ENCODE measurements at places on chromosomes 5 and 9.

DNA sequence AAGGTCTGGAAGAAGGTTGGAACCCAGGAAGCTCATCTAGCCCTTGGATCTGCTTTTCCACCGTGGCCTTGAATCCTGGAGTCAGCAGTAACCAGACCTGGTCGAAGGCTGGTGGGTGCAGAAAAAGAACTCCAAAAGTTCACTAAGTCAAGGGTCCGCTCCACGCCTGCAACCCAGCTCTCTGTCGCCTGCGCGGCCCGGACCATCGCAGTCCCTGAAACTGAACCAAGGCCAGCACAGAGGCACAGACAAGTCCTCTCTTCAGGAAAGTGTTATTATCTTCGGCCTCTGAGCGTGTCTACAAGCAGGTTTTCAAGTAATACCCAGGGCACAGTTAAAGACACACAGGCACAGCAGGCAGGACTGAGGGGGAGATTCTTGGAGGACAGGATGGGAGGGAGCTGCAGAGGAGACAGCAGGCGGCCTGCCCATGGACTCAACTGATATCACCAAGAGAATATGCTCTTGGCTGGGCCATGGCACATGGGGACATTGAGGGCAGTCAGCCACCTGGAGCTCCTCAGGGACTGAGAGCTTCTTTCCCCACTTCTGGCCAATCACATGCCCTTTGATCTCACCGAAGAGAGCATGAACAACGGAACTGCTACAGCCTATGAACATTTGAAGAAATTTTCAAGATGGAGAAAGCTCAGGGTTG, 45.8 kb upstream of the SEMA4D start:
- no peak for DNase-seq

GRCh38 chr5:24831989-24832388, 187.2 kb upstream of the CDH10 start:
- no peak for DNase-seq

DNA sequence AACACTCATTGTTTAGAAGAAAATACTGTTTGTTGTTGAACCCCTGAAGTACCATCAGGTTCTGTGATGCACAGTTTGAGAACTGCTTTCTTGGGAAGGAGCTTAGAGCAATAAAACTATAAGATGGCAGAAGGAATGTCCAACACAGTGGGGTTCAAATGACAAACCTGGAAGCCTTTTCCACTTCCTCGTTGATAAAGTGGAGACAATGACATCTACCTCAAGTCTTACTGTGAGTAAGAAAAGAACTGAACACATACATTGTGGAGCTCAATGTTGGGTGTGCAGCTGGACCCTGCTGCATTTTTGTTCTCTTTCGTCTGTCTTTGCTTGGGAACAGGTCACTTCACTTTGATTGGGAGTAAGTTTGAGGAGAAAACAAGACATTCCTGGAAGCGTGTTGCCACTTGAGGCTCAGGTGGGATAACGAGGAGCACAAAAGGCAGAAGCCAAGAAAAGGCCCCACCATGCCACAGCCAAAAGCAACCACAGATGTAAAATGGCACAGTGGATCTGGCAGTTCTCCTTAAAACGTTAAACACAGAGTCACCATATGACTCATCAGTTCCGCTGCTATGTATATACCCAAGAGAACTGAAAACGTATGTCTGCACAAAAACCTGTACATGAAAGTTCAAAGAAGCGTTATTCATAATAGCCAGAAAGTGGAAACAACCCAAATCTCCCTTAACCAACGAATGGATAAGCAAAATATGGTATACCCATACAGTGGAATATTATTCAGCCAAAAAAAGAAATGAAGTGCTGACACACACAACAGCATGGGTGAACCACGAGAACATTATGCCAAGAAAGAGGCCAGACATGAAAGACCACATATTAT, 42.9 kb upstream of the SUB1 start:
- no peak for DNase-seq

- no peak for DNase-seq
These were observed 165.3 kb downstream of the PAX5 start for GRCh38 chr9:36868586-36869282.

- DNase-seq, result no peak
These were observed 93.1 kb downstream of the MRPS27 start for GRCh38 chr5:72226950-72227349.

- no peak for DNase-seq
These were observed 4.9 kb downstream of the ADAM19 start for GRCh38 chr5:157570531-157571200.

GRCh38 chr9:117809751-117810150, 105.5 kb downstream of the TLR4 start:
- no peak for DNase-seq

GRCh38 chr9:123465304-123465703, 109.3 kb downstream of the CRB2 start:
- no peak for DNase-seq

DNA sequence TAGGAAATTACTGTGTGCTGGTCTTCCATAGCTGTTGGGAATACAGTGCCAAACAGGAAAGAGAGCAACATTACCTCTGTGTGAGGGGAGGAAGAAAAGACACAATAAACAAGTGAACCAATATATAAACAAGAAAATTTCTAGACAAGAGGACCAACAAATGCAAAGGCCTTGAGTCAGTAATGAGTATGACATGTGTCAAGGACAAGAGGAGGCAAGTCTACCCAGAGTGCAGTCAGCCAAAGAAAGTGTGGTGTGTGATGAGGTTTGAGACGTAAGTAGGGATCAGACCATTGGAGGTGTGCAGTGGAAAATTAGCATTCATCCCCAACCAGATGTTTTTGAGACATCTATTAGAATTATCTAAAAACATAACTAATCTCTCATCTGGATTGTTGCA, 69.5 kb upstream of the CDH6 start:
- DNase-seq, result no peak

- no peak for DNase-seq
These were observed 46.1 kb downstream of the ARHGEF28 start for GRCh38 chr5:73672132-73672531.

DNA sequence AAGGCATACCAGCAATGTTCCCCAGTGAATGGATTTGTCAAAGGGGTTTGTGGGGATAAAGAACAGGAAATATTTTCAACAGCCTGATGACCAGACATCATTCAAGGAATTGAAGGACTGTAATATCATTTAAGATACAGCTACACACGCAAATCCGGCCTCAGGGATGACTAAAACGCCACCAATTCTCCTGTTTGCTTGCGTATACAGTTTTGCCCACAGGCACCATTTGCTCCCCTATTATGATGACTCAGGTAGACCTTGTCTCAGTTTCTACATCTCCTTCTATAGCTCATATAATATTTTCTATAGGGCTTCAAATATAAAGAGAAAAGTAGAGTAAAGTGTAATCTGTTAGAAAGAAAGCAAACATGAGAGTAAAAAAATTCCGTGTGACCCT, 29.7 kb upstream of the ITGA1 start:
- no peak for DNase-seq

GRCh38 chr5:57244331-57244730, 70.5 kb downstream of the GPBP1 start:
- no peak for DNase-seq

- DNase-seq, result no peak
These were observed 26.0 kb upstream of the OLFM1 start for GRCh38 chr9:135061441-135061840.

- DNase-seq, result no peak
These were observed 14.5 kb downstream of the SH2D3C start for GRCh38 chr9:127763918-127764384.

DNA sequence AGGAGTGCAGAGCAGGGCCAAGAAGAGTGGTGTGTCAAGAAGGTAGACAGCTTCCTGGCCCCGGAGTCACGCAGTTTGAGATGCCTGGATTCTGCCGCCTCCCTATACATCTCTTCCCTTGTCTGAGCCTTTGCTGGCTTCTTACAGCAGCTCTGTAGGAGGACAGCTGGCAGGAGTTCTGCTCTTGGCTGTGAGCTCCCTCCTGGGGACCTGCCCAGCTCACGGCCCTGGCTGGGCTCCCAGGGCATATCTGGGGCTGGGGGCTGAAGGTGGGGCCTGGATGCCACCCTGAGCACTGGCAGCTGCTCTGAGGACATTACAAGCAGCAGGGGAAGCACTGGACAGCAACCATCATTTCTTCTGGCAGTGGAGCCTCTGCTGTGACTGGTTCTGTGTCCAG, 786 bp upstream of the TSSK1B start:
- no peak for DNase-seq

- no peak for DNase-seq
These were observed 796.3 kb downstream of the SEMA5A start for GRCh38 chr5:8749556-8749955.

- no peak for DNase-seq
These were observed 945.0 kb upstream of the WWC1 start for GRCh38 chr5:167346461-167346860.

- DNase-seq, result no peak
These were observed 14.7 kb upstream of the NIPBL start for GRCh38 chr5:36861871-36862270.

DNA sequence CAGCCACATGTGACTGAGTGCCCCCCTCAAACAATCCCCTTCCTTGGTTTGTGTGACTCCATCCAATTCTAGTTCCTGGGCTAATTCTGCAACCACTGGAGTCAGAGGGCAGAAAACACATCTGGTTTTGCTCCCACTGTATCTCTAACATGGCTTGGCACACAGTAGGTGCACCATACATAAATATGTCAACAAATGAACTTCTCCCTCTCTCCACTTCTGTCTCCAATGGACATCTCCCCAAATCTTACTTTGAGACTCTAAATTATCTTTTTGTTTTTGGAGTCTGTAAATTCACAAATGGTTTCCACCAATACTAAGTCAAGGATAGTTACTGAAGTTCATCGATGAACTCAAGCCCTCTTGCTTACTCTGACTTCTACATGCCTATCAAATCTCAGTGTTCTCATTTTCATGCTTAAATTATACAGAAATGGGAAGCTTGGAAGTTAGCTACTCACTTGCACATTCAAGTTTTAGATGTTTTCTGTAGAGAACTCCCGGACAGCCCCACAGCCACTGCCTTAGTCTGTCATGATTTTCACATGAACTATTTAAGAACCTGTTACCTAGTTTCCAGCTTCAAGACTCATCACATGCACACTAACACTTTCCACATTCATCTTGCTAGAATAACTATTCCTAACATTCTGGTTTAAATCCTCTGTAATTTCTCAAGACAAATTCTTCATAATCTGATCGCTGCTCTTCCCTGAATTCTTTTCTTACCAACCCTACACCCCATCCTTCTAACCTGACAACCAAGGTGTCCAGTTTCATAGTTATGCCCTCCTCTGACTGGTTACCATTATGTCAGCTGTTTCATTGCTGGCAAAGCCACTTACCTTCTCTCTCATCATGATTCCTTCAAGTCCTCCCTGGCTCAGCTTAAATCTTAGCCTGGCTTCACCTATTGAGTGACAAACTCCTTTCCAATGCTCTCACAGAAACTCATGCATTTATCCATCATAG, 6.0 kb downstream of the RPL37 start:
- no peak for DNase-seq

- no peak for DNase-seq
These were observed 55.2 kb upstream of the STK32A start for GRCh38 chr5:147179562-147180147.

DNA sequence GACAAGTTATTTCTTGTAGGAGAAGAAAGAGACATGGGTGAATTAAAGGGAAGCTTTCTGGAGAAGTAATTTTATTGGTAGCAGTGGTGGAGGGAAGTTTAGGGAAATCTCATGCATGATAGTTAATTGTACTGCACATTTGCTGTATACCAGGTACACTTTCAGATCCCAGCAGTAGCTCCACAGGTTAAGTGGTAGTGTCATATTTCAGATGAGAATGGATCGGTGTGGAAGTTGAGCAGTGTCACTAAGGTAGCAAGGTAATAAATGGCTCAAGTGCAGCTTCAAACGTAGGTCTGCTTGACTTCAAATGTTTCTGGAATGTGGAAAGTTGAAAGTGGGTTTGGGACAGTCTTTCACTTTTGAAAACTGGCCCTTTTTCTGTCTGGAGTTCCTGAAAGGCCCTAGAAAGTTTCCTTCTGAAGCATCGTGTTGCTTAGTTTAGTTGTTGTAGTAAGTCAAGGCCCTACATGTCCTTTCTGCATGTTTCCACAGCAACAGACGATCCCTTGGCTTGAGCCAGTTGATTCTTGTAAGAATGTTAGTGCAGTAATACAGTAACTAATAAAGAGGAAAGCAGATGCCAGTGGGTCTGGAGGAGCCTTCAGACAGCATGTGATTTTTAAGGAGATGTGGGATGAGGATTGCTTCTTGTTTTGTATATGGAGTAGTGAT, 3.7 kb downstream of the CLTA start:
- no peak for DNase-seq

DNA sequence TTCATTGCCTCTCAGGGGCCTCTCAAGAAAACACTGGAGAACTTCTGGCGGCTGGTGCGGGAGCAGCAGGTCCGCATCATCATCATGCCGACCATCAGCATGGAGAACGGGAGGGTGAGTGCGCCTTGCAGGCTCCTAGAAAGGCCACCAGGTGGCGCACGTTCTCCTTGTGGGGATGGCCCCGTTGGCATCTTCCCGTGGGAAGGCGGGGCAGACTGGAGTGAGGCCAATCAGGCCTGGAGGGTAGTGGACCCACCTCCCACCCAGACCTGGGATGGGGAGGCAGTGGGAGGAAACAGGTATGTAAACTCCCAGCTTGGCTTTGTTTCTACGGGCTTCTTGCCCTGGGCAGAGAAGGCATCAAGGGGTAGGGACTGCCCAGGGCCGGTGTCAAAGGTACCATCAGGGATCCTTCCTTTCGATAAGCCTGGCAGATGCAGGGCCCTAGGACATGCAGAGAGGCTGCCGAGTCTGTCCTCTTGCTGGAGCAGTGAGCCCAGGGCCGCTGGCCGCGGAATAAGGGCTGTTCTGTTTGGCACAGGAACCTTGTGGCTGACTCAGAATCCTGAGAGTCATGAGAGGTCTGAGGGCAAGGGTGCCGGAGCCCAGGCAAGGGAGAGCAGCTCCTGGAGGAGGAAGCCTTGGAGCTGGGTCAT, 18.9 kb upstream of the SPTLC1 start:
- peak; percentile 84 for DNase-seq

GRCh38 chr9:69299315-69299714, 25.7 kb upstream of the ENTREP1 start:
- DNase-seq, result no peak

Measured in HEK293T (cell line).